CD8-positive, alpha-beta memory T cell (primary cell): ENCODE measurements at places on chromosomes 11 and 22.

- no peak for DNase-seq
Measured at GRCh38 chr11:665704-666281, 28.7 kb downstream of the DRD4 start.

DNA sequence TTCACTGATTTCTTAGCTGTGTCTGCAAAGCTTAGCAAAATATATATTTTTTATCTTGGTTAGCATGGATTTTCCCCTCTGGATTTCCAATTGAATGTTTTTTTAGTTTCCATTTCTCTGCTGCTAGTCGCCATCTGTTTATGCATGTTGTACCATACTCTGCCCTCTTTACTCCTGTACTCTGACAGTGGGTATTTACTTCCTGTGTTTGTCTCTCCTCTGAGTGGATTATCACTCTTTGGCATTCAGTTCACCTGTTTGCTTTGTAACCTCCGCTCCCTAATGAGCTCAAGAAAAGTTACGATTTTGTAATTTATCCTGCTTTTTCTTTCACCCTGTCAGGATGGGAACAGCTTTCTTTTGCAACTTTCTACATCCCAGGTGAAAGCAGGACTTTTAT is 59.1 kb downstream of the PDHX start:
- DNase-seq = no peak

GRCh38 chr11:128496692-128497060 is 90.7 kb downstream of the ETS1 start:
- DNase-seq = no peak

DNA sequence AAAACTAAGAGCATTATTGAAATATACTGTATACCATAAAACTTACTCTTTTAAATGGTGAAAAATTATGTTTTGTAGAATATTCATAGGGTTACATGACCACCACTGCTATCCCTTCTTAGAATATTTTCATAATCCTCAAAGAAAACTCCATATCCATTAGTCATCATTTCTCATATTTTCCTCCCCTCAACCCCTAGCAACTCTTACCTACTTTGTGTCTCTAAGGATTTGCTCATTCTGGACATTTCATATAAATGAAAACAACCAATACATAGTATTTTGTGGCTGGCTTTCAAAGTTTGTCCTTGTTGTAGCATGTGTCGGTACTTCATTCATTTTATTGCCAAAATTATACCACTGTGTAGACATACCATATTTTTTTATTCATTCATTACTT is 863.8 kb downstream of the KCNA4 start:
- no peak for DNase-seq

DNA sequence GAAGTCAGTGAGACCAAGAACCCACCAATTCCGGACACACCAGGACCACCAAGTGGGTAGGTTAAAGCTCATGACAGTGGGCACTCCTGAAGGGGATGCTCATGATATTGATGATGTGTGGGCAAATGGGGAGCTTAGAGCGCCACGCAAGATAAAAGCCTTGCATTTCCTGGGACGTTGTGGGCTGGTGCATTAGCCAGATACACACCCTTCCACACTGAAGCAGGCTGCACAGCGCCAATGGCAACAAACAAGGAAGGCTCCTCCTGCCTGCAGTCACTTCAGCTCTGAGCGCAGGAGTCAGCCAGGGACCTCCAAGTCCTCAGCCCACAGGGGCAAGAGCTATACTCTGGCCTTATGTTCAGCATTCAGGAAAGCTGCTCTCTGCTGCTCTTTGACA is 20.6 kb downstream of the TMEM218 start:
- no peak for DNase-seq

GRCh38 chr11:1111545-1112212 is 37.0 kb downstream of the MUC2 start:
- no peak for DNase-seq
